ENCODE measurements at places on chromosomes 5 and 9. TPM values are rescaled to one million over a fixed set of nuclear protein-coding genes. Genes with fewer than 3 reads are reported as not detected.

EFNA5 gene
- 7.8 TPM for total RNA-seq

DNA sequence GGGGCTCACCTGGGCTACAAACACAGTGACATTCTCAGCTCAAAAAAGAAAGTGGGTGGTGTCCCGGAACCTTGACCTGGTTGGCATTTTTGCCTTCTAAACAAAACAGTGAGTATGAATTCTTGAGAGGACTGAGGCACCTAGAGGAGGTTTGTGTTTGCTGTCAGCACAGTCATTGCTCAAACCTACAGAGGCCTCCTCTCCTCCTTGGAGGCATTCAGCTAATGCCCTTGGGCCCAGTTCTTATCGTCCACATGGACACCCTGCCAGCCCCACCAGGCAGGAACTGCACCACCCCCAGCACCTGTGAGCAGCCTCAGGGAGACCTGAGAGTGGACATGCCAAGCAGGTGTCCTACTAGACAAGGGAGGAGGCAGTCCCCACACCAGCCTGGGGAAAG, 156.7 kb downstream of the SYK start:
- DNase-seq = no peak

DNA sequence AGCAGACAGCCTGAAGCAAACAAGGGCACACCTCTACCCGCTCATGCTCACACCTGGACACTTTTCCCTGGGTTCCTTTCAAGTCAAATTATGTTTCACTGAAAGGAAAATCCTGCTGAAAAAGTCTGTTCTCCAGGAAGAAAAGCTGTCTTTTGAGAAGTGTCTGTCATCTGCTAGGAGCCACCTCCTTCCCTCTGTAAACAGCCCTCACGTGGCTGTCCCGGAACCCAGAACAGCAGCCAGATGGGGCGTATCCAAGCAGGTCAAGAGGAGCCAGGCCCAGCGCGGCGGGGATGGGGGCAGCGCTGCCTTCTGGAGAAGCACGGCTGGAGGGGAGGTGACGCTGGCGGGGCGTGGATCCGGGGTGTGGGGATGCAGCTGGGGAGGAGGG, at the start of gene PNPLA7:
Gene PNPLA7 (minus strand): TSS at position 172 of the 391 bp plus-strand sequence. CDS start 205 bp downstream, outside the sequence.
- DNase-seq = peak; percentile 94

- peak; percentile 94 for DNase-seq
Measured at GRCh38 chr5:141484641-141485311, at the start of gene PCDHGC4. Gene PCDHGC4 (plus strand): TSS chr5:141485030. CDS start chr5:141485174, 144 bp downstream.

DCAF12 gene
- total RNA-seq = 31.1 TPM

DNA sequence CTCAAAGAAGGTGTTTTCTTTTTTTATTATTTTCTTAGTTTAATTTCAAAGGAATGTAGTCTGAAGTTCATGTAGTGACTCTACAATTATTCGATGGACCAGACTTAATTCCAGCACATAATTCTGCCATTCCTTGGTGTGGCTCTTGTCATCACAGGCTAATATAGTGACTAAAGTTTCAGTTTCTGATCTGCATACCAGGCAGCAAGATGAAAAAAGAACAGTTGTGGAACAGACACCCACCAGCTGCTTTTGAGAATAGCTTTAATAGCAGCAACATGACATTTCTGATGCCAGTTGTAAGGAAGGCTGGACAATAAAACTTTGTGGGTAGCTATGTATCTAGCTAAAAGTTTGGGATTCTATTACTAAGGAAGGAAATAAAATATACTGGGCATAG, 676.3 kb upstream of the GRAMD2B start:
- DNase-seq = no peak

ALDH1A1 gene
- 4.5 TPM for total RNA-seq

- DNase-seq = peak; percentile 41
Measured at GRCh38 chr5:180137401-180138213, 66.0 kb upstream of the RNF130 start.

PRDM9 gene
- total RNA-seq = not detected

SPOCK1 gene
- 1.4 TPM for total RNA-seq

CD180 gene
- total RNA-seq = not detected

GPR107 gene
- total RNA-seq = 18.0 TPM

DNA sequence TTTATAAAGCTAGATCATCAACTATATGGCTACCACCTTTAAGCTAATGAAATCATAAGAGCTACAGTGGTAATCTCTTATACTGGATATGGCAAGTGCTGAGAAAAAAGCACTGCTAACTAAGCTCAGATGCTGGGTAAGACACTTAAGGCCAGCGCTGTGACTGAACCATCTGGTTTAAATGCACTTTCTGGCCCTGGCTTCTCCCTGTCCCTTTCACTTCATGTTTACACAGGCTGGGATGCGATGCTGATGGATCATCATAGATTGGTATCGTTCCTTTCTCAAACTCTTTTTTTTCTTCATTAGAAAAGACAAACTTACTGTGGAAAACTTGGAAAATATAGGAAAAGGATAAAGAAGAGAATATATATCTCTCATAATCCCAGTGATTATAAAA, 52.3 kb downstream of the KIF24 start:
- no peak for DNase-seq

ATOSB gene
- total RNA-seq = 9.4 TPM

- DNase-seq = no peak
Measured at GRCh38 chr9:75046725-75047345, 18.7 kb upstream of the CARNMT1 start.

DNA sequence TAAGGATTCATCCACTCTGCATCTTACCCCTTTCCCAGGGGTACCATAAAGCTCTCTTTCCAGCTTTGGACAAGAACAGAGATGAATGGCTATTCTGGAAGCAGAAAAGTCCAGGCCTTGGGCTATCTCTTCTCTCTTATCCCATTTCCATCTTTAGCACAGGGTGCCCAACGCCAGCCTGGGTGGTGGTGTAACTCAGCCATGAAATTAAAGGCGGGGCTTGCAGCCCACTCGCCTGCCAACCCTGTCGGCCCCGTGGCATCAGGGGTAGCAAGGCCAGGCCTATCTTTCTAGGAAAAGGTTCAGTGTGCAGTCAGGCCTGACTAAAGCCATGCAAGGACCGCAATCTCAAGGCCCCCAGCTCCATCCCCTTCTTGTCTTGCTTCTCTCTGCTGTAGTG, 78.7 kb downstream of the FGF18 start:
- no peak for DNase-seq

- no peak for DNase-seq
Measured at GRCh38 chr5:4740156-4740555, 400.0 kb upstream of the ADAMTS16 start.

GRCh38 chr5:1445313-1445688, at the start of gene SLC6A3:
Gene SLC6A3 (minus strand): TSS chr5:1445440. CDS start chr5:1443197, 2,243 bp downstream.
- DNase-seq = peak; percentile 98

FABP6 gene
- 0.48 TPM for total RNA-seq

- DNase-seq = no peak
Measured at GRCh38 chr5:55533521-55534435, 986 bp downstream of the PLPP1 start.

TTC23L gene
- 0.55 TPM for total RNA-seq

DNA sequence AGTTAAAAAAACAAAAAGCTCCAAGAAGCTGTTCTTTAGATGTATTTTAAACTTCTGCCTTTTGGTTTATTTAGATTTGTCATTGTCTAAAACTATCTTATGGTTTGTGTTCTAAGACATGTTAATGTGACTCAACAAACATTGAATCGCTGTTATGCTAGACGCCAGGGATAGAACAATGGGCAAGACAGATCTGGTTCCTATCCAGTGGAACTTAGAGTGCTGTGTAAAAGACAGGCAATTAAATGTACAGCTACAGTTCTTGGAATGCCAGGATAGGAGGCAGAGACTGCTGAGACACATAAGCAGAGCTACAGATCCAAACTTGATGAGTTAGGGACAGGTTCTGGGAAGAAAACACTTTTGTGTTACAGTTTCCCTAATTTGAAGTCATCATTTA, 22.4 kb downstream of the LYRM7 start:
- DNase-seq = no peak

- DNase-seq = peak; percentile 65
Measured at GRCh38 chr5:142716963-142717362, 31.1 kb upstream of the FGF1 start.

FNBP1 gene
- 19.6 TPM for total RNA-seq

- DNase-seq = no peak
Measured at GRCh38 chr9:133793471-133793870, 55.3 kb upstream of the SARDH start.

PDLIM4 gene
- total RNA-seq = 11.2 TPM

DNA sequence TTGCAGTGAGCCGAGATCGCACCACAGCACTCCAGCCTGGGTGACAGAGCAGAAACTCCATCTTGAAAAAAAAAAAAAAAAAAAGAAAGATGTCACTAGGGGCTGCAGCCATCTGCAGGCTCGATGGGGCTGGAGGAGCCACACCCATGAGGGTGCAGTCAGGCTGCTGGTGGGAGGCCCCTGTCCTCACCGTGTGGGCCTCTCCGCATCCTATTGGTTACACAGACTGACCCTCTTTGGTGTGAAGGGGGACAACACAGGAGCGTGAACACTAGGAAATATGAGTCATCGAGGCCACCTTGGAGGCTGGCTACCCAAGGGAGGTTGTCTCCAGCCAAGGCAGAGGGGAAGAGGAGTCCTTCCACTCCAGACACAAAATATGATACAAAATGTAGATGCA, 14.0 kb upstream of the FAM193B start:
- DNase-seq = no peak

PCDHGB6 gene
- total RNA-seq = 1.7 TPM

- peak; percentile 26 for DNase-seq
Measured at GRCh38 chr5:64595031-64595855, 89.4 kb downstream of the RGS7BP start.

GRCh38 chr5:12848709-12849108, 944.5 kb upstream of the CTNND2 start:
- no peak for DNase-seq

GRCh38 chr5:148998174-148998797, 64.6 kb downstream of the SH3TC2 start:
- peak; percentile 42 for DNase-seq

NR6A1 gene
- 91.1 TPM for total RNA-seq

- no peak for DNase-seq
Measured at GRCh38 chr5:140602147-140602546, 30.8 kb downstream of the CD14 start.

DNA sequence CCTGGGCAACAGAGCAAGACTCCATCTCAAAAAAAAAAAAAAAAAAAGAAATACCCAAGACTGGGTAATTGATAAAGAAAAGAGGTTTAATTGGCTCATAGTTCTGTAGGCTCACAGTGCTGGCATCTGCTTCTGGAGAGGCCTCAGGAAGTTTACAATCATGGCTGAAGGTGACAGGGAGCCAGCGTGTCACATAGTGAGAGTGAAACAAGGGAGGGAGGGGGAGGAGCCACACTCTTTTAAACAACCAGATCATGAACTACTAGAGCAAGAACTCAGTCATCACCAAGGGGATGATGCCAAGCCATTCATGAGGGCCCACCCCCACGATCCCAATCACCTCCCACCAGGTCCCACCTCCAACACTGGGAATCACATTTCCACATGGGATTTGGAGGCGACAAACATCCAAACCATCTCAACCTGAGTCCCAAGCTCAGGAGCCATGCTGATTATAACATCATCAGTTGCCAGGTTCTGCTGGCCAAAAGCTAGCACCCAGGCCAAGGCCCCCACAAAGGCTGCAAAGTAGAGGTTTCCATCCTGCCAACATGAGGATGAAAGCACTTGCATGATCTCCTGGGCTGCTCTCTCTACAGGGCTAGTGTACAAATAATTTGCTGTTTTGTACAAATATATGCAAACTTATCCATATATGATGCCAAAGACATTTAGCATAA, 15.3 kb downstream of the DENND1A start:
- DNase-seq = no peak

SEMA4D gene
- total RNA-seq = 23.6 TPM

GRCh38 chr5:169914766-169915165, 65.5 kb downstream of the INSYN2B start:
- DNase-seq = no peak

- no peak for DNase-seq
Measured at GRCh38 chr9:7653262-7653661, 146.3 kb downstream of the DMAC1 start.
